Upper lobe of right lung (tissue), 1 donor: ENCODE measurements at places on chromosomes 5 and 9. TPM values are rescaled to one million over a fixed set of nuclear protein-coding genes. Genes with fewer than 3 reads are reported as not detected.

The PLPPR1 gene
- 5.0 TPM for total RNA-seq

DNA sequence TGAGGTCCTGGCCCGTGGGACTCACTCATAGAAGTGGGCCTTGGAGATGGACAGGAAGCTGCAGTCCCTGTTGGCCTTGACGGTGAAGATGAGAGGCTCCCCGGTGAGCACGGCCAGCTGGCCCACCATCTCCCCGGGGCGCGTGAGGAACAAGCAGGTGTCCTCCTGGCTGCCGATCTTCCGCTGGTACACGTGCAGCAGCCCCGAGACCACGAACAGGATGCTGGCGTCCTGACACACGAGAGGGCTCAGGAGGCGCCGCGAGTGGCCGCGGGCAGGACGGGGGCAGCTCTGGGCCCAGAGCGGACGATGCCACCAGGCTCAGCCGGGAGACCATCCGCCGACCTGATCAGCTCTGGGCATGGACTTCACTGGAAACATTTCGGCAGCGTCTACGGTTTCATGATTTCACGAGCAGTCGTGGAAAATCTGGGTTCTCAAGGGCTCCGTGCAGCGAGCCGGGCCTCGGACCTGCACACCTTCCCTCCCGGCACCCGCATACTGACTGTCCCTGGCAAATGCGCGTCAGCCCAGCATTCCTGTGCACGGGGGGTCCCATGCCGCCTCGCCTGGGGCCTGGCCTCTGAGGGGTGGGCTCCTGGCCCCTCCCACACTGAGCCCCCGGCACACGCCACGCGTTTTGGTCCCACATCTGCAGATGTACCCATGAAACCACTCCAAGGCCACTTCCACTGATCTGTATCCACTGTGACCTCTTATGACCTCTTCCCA is 41.7 kb upstream of the NSMF start:
- no peaks in the 10 kb centered on the region for H3K4me1 ChIP-seq
- no peaks in the 10 kb centered on the region for H3K36me3 ChIP-seq
- DNase-seq, result no peak

The ZNF300 gene
- 1.8 TPM for total RNA-seq

The FEM1C gene
- total RNA-seq, result 26.1 TPM

The CCL21 gene
- total RNA-seq, result 37.7 TPM

The CER1 gene
- total RNA-seq, result not detected

DNA sequence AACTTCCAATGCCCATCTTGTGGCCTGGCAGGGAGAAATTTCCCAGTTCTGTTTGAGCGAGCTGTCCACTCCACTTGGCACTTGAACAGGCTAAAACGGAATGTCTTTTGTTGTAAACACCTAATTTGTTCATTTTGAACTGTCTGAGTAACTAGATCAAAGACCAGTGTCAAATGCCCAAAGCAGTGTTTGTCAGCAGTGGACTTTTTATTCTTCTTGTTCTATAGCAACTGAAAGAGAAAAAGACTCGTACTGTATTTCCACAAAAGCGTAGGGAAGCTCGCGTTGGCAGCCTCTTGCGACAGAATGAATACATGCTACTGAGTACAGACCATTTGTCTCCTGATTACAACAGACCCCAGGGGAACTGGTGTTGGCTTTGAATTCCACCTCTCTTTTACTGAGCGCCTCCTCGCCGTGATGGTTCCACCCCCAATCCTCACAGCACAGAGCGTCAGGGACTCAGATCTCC is 601.8 kb upstream of the ZNF608 start:
- no peaks in the 10 kb centered on the region for H3K27me3 ChIP-seq
- H3K36me3 ChIP-seq, result no peaks in the 10 kb centered on the region
- no peak for DNase-seq
- H3K4me1 ChIP-seq, result peaks cover 10% of the 10 kb centered on the region
- no peak overlapping the region for H3K4me3 ChIP-seq

DNA sequence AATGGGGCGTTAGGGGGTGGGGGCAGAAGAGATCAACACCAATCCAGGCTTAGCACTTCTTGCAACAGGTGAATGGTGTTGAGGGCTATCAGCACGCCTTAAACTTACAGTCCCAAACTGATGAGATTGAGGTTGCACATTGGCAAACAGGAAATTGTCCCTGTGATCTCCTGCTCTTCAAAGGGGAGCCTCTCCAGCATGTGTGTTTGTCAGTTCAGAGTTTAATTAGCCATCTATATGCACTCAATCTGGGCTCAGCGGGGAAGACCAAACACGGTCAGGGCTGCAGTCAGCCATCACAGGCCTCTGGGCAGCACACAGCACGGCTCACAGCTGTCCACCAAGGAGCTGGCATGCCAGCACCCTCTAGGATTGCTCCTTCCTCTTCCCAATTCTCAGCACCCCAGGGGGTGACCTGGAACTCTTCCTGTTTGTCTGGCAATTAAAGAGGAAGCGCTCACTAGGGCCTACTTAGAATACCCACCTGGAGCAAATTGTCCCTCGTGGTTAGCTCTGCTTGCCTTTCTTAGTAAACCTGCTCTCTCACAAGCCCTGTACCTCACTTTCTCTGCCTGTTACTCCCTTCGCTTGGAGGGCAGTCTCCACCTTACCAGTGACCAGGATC is 217.4 kb downstream of the SLIT3 start:
- H3K27me3 ChIP-seq, result no peaks in the 10 kb centered on the region
- no peaks in the 10 kb centered on the region for H3K4me1 ChIP-seq
- H3K36me3 ChIP-seq, result no peaks in the 10 kb centered on the region

The BARHL1 gene
- not detected for total RNA-seq

The RPS23 gene
- 1,379 TPM for total RNA-seq

DNA sequence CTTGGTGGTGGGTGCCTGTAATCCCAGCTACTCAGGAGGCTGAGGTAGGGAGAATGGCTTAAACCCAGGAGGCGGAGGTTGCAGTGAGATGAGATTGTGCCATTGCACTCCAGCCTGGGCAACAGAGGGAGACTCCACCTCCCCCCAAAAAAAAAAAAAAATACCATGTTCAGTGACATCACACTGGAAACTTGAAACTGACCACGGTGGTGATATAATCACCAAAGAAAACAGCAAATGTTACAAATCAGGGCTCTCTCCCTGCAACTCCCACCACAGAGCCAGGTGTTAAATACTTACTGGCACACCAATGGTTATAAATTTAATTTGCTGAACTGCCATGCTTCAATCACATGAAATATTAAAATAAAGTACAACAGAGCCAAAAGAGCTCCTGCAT is 81.4 kb downstream of the ZNF608 start:
- H3K36me3 ChIP-seq, result no peaks in the 10 kb centered on the region
- peaks cover 61% of the 10 kb centered on the region for H3K4me1 ChIP-seq
- H3K4me3 ChIP-seq, result no peak overlapping the region
- no peaks in the 10 kb centered on the region for H3K27me3 ChIP-seq
- DNase-seq, result no peak
- no peak overlapping the region for H3K27ac ChIP-seq

The PCDHA13 gene
- total RNA-seq, result 2.3 TPM

- no peak overlapping the region for H3K27ac ChIP-seq
- no peak overlapping the region for H3K4me3 ChIP-seq
- no peaks in the 10 kb centered on the region for H3K4me1 ChIP-seq
- H3K27me3 ChIP-seq, result no peaks in the 10 kb centered on the region
- no peaks in the 10 kb centered on the region for H3K36me3 ChIP-seq
Observed at GRCh38 chr9:82586918-82587356, 476.0 kb downstream of the RASEF start.

DNA sequence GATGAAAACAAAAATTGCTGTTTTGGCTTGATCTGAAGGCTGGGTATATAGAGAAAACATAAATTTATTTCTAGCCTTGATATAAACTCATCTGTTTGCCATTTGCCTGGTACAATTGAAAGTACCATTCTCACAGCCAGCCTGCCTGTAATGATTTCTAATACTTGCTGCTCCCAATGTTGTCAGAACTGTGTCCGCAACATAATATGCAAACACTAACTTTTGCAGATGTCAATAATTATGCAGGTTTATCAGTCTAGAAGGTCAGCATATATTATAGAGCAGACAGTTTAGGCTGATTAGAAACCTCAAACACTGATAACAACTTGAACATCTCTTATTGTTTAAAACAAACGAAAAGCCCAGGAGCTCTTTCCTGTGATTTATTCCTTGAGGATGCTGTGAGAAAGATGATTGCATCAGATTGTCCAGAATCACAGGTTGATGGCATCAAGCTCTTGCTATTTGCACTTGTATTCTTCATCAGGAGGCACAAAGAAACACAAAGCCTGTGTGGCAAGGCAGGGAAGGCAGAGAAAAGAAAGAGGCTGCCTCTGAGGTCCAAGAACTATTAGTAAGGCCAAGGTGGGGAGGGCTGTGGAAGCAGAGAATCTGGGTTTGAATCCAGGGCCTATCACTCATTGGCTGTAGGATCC is 21.4 kb upstream of the HMHB1 start:
- DNase-seq, result no peak
- H3K27ac ChIP-seq, result no peak overlapping the region
- peaks cover 3% of the 10 kb centered on the region for H3K4me1 ChIP-seq
- H3K27me3 ChIP-seq, result no peaks in the 10 kb centered on the region

DNA sequence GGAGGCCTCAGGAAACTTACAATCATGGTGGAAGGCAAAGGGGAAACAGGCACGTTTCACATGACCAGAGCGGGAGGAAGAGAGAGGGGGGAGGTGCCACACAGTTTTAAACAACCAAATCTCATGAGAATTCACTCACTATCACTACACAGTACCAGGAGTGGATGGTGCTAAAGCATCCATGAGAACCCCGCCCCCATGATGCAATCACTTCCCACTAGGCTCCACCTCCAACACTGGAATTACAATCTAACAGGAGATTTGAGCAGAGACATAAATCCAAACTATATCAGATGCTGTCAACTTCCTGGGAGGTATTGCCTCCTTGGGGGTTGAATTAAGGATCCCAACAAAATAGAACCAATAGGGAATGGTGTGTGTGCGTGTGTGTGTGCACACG is 407.1 kb downstream of the MED10 start:
- H3K27me3 ChIP-seq, result no peaks in the 10 kb centered on the region
- H3K4me3 ChIP-seq, result no peak overlapping the region
- H3K36me3 ChIP-seq, result no peaks in the 10 kb centered on the region
- no peak overlapping the region for H3K27ac ChIP-seq
- no peaks in the 10 kb centered on the region for H3K4me1 ChIP-seq
- DNase-seq, result no peak

DNA sequence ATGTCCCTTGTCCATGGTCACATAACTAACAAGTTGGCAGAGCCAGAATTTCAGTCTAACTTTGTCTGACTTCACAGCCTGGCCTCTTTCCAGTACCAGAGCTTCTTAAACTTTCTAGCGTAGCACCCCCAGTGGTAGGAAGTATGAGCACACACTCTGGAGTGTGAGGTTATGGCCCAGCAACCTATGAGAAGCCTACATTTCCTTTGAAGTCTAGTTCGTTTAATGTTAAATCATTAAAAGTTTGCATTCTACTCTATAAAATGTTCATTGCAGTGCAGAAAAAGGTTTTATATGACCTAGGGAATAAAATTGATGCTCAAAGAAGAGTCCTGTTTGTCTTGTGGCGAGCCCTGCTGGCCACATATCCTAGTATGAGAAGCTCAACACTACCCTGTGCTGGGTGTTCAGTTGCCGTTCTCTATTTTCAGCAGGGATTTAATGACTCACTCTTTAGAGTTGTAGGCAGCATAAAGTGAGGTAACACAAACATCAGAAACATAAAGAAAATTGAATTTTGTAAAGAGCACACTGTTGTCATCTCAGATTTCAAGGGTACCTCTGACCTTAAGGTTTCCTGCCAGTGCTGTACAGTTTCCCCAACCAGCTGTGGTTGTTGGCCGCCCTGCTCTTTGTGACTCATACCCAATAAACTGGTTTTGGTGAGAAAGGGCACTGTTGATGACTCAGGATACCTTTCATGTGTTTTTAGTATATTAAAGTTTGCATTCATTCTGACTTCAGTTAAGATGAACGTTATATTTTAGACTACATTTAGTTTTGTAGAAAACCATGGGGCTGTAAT is 14.3 kb downstream of the MCCC2 start:
- DNase-seq, result no peak
- H3K4me1 ChIP-seq, result no peaks in the 10 kb centered on the region
- H3K27ac ChIP-seq, result no peak overlapping the region
- peaks cover 68% of the 10 kb centered on the region for H3K36me3 ChIP-seq
- H3K27me3 ChIP-seq, result no peaks in the 10 kb centered on the region
- H3K4me3 ChIP-seq, result no peak overlapping the region

- H3K4me3 ChIP-seq, result no peak overlapping the region
- no peaks in the 10 kb centered on the region for H3K27me3 ChIP-seq
- H3K27ac ChIP-seq, result no peak overlapping the region
- H3K4me1 ChIP-seq, result no peaks in the 10 kb centered on the region
- DNase-seq, result no peak
Observed at GRCh38 chr5:107806705-107807104, 136.0 kb upstream of the EFNA5 start.

GRCh38 chr5:160693831-160694465 is 158.1 kb downstream of the ATP10B start:
- no peaks in the 10 kb centered on the region for H3K4me1 ChIP-seq
- no peak for DNase-seq
- H3K27me3 ChIP-seq, result no peaks in the 10 kb centered on the region
- H3K4me3 ChIP-seq, result no peak overlapping the region
- H3K36me3 ChIP-seq, result no peaks in the 10 kb centered on the region

GRCh38 chr9:132984202-132985070 is 5.9 kb downstream of the GFI1B start:
- no peak overlapping the region for H3K4me3 ChIP-seq
- H3K36me3 ChIP-seq, result no peaks in the 10 kb centered on the region

DNA sequence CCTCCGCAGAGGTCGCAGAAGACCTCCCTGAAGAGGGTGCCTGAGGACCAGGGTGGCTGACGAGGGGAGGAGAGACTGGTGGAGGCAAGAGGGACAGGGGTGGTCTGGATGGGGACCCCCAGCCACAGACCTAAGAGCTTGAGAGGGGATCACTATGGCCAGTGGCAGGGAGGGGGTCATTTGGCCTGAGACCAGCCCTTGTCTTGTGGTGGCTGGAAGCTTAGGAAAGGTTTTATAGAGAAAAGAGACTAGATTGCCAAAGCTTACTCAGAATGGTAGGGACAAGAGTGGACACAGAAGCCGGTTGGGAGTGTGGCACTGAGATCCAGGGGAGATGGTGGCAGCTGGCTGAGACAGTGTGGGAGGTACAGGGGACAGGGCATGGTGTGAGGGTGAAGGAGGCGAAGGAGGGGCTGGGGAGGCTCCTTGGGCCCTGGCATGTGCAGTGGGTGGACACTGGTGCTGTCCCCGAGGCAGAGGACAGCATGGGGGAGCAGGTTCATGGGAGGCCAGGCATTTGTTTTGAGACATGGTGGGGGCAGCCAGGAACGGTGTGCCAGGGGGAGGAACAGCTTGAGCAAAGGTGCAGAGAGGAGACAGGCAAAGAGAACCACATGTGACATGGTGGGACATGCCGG is 123.0 kb downstream of the C9orf50 start:
- peaks cover 12% of the 10 kb centered on the region for H3K36me3 ChIP-seq
- no peaks in the 10 kb centered on the region for H3K27me3 ChIP-seq
- peak overlapping the region; percentile 91 for H3K27ac ChIP-seq
- peaks cover 41% of the 10 kb centered on the region for H3K4me1 ChIP-seq
- peak; percentile 69 for DNase-seq
- peak overlapping the region; percentile 71 for H3K4me3 ChIP-seq

The ADAMTS19 gene
- total RNA-seq, result not detected
